ENCODE measurements at places on chromosomes 13 and 19.

- DNase-seq = peak; percentile 39
Observed at GRCh38 chr19:2588081-2588777, 112.3 kb downstream of the GADD45B start.

GRCh38 chr13:46181840-46182490 is at the start of gene LCP1:
Gene LCP1 (minus strand): TSS chr13:46182177. CDS start chr13:46159662, 22,515 bp downstream.
- DNase-seq = peak; percentile 88

GRCh38 chr13:34577051-34577450 is 365.0 kb upstream of the NBEA start:
- DNase-seq = no peak

DNA sequence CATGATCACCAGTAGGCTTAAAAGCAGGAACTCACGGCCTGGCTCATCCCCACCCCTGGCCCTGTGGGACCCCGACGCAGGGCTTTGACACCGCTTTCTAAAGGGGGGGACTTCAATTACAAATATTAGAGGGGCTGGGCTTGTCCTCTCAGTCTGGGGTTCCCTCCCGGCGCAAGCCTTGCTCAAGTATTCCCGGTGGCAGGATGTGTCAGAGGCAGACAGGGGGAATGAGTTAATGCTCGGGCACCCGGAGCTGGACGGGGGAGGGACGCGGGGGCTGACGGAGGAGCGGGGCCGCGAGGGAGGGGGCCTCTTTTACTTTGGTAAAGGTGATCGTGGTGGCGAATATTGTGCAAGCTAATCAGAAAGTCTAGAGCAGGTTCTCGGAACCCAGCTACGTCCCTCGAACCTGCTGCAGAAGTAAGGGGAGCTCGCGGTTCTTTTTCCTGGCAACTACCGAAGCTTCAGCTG is 1.1 kb downstream of the FGF14 start:
- DNase-seq = no peak

DNA sequence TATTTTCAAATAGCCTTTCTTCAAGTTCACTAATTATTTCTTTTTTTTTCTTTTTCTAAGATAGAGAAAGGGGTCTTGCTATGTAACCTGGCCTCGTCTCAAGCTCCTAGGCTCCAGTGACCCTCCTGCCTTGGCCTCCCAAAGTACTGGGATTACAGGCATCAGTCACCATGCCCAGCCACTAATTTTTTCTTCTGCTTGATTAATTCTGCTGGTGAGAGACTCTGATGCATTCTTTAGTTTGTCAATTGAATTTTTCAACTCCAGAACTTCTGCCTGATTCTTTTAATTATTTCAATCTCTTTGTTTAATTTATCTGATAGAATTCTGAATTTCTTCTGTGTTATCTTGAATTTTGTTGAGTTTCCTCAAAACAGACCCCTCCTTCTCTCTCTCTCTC is 11.4 kb downstream of the BLOC1S3 start:
- DNase-seq = no peak

GRCh38 chr13:50893211-50893852 is 16.3 kb upstream of the RNASEH2B start:
- no peak for DNase-seq

DNA sequence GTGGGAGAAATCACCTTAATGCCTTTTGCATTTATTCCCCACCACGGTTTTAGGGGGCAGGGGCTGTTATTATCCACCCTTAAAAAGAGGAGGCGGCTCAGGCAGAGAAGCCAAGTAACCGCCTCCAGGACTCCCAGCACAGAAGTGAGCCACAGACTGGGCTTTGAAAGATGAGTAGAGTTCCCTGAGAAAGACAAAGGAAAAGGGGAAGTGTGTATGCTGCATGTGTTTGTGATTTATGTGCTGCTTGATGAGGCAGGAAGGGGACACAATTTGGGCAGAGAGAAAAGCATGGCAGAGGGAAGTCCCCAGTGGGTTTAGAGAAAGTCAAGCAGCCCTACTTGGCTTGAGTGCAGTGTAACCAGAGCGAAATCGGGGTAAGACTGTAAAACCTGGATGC is 85.0 kb downstream of the DOCK9 start:
- no peak for DNase-seq

DNA sequence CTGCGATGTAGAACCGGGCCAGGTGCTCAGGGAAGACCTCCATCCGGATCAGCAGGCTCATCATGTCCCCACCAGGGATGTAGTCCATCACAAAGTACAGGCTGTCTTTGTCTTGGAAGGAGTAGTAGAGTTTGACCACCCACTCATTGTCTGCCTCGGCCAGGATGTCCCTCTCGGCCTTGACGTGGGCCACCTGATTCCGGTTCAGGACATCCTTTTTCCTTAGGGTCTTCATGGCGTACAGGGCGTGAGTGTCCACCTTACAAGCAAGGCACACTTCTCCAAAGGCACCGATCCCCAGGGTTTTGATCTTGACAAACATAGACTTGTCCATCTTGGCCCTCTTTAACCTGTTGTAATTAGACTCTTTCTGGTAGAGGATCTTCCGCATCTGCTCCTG is 78.0 kb downstream of the LATS2 start:
- no peak for DNase-seq

DNA sequence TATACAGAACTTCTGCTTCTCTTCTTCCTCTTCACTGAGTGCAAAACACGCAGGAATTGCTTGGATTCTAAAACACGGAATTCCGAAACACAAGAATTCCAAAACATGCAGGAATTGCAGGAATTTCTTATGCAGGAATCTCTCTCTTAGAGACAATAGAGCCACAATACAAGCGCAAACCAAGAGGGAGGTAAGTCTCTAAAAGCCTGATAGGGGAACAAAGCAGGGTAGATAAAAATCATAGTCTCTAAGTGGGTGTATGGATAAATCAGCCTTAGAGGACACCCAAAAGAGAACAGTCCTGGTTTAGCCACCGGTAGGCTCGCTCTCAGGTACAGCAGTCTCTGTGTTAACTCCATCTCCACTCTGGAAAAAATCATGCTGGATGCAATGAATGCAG is 112.9 kb downstream of the LHFPL6 start:
- no peak for DNase-seq

- DNase-seq = no peak
Observed at GRCh38 chr13:89852570-89852969, 1494.9 kb upstream of the MIR17HG start.

DNA sequence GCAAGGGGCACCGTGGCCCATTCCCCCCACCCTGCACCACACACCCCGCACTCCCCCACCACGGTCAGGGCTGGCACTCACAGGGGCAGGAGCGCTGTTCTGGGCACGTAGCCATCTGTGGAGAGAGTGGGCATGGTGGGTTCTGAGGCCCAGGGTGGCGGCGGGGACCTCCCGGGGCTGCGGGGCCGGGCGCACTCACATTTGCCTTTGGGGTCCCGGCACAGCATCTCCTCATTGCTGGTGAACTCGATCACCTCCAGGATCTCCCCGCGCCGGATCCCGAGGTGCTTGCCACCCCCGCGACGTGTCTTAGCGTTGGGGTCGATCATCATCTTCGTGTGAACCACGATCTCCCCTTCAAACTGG is 12.1 kb downstream of the PRAM1 start:
- no peak for DNase-seq

GRCh38 chr19:11418549-11419506 is at the start of gene RGL3:
Gene RGL3 (minus strand): TSS chr19:11419314. CDS start chr19:11419278, 36 bp downstream.
- peak; percentile 64 for DNase-seq

DNA sequence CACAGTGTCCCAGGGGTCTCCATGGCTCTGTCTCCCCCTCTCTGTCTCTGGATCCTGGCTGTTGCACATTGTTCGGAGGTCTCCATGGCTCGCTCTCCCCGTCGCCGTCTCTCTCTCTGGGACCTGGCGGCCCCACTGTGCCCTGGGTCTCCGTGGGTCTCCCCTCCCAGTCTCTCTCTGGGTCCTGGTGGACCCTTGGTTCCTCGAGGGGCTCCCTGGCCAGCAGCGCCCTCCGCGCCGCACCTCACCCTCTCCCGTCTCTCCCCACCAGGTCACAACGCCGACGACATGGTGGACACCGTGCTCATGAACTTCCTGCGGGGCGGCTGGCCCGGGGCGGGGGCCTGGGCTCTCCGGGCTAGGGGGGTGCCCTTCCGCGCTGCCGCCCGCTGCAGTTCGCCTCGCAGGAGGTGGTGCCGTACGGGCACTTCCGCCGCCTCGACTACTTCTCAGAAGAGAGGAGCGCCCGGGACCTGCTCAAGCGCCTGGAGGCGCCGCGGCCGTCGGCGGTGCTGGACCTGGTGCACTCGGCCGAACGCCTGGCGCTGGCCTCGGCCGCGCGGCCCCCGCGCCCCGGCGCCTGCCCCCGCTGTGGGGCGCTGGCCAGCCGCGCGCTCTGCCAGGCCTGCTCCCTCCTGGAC is 29.1 kb downstream of the SIGLEC5 start:
- no peak for DNase-seq

- DNase-seq = no peak
Observed at GRCh38 chr19:812747-813218, 9.0 kb downstream of the PLPPR3 start.

DNA sequence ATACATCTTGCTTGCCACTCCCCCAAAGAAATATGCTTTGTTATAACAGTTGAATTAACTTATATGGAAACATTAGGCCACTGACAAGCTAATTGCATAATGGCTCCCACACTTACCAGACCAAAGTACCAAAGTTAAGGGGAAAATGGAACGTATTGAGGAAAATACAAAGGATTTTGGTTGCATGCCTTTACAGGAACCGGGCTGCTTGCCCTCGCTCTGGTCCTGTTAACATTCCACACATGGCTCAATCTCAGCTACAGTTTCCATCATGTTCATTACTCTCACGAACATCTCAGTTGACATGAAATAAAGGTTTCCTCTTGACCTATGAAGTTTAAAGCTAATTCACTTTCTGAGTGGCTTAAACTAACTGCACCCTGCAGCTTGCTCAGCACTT is 220.7 kb upstream of the RXFP2 start:
- no peak for DNase-seq

DNA sequence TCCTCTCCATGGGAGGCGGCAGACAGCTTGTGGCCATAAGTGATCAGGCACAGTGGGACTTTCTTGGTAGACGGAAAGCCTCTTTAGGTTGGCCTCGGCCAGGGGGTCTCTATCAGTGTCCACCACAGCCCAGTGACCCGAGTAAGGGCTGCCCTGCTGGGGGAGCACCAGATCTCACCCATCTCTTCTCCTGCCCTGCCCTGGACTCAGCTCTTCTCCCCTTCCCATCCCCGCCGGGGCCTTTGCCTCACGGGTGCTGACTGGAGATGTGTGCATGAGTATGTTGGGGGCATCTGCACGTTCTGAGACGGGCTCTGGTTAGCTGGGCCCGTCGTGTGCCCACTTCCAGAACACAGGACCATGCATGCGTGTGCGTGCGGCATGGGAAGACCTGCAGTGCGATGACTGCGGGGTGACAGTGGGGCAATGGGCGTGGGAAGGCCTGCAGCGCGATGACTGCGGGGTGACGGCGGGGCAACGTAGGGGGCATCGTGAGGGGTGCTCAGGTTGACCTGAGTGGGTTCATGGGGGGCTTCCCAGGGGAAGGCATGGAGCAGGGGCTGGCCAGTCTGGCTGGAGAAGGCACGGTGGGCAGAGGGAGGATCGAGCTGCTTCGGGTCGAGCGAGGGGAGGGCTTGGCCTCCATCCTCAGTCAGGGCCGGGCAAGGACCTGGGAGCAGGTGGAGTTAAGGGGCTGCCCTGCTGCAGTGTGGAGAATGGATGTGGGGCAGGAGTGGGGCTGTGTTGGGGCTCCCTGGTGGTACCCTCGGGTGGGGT is 15.9 kb downstream of the EPN1 start:
- no peak for DNase-seq

- no peak for DNase-seq
Observed at GRCh38 chr19:36638862-36639510, 27.7 kb downstream of the ZNF461 start.

GRCh38 chr19:35088131-35088913 is 27.3 kb upstream of the FXYD3 start:
- no peak for DNase-seq

DNA sequence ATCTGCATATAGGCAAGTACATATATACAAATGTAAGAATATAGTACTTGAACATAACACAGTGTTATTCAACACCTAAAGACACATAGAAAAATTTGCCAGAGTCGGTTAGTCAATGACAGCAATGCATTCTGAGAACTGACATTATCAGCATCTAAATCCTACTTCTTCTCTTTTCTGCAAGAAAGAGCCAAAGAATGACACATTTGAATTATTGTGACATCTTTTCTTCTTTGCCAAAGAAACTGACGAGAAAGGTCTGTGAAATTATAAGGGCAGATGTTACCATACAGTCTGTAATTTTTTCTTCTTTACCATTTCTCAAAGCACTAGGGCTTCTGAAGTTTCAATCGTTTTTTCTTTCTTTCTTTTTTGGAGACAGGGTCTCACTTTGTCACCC is 350.9 kb upstream of the NBEA start:
- no peak for DNase-seq
